ENCODE measurements at places on chromosomes 5 and 9. TPM values are rescaled to one million over a fixed set of nuclear protein-coding genes. Genes with fewer than 3 reads are reported as not detected.

- DNase-seq: no peak
These were observed 2.4 kb downstream of the TLR4 start for GRCh38 chr9:117706421-117707116.

DNA sequence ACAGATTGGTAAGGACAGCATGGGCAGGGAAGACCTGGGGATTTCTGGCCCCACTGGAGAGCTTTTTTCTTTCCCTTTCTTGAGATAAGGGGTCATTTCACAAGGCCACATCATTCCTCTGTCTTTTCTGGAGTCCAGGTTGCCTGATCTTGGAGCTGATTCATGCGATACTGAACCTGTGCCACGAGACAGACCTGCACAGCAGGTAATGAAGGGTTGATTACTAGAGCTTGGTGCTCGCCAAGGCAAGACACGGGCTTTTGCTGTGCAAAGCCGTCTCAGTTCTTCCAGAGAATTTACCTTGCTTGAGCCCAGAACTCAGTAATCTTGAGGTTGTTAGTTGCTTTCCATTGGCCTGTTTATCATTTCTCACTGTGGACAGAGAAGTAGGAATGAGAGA is 39.2 kb downstream of the NUP188 start:
- no peak for DNase-seq

- DNase-seq: peak; percentile 56
These were observed 1.8 kb downstream of the PDLIM4 start for GRCh38 chr5:132259069-132259851.

DNA sequence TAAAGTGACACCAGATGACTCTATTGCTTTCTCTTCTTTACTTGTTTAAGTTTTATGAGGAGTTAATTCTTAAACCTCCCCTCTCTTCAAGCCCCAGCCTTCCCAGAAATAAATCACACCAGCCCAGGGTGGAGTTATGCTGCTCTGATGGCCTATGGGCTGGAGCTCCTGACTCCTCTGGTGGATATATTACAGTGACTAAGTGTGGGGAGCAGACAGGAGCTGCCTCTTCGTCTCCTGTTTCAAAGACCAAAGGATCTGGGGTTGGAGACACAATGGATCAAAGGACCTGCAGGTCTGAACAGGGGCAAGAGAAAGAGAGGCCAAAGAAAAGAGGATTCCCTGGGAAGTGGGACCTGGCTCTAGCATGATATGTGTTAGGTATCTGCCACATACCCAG is 312.0 kb upstream of the MSX2 start:
- no peak for DNase-seq

DNA sequence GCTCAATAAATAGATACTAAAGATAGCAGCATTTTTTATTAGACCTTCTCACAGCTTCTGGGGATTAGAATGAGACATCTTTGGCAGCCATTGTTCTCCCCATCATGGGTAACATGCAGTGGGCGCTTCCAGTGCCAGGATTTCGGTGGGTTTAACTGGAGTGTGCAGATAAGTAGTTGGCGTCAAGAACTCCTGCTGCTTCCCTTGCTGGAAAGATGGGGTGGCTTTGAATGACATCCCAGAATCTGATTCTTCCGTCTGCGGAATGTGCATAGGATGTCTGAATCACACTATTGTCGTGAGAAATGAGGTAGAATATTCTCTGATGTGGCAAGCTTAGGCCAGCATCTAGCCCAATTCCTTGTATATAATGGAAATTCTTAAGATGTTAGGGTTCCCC is 7.3 kb downstream of the SFXN1 start:
- no peak for DNase-seq

DNA sequence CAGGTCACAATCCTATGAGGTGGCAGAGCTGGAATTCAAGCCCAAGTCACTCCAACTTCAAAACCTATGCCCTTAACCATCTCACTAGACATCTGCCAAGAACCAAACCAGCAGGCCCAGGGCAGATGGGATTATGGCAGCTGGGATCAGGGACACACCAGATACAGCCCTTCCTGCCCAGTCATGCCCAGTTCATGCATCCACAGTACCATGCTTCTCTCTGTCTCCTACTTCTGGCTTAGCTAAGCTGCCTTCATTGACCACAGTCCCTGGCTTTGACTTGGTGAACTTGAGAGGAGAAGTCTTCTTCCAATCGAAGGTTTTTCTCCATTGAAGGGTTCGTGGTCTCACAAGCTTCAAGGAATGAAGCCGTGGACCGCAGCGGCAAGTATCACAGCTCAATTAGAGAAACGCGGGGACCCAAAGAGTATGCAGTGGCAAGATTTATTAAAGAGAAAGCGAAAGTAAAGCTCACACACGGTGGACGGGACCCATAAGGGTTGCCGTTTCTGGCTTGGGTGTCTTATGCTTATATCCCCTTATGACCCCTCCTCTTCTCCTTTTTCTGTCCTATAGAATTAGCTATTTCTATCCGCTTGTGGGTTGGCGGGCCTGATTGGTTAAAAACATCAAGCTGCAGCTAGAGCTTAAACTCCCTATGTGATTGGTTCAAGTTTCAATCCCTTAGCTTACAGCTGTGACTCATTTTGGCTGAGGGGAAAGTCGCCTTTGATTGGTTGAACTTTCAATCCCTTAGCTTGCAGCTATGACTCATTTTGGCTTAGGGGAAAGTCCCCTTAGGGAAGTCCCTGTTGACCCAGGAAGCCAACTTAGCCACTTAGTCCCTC is 101.2 kb downstream of the TRIM36 start:
- DNase-seq: no peak

DNA sequence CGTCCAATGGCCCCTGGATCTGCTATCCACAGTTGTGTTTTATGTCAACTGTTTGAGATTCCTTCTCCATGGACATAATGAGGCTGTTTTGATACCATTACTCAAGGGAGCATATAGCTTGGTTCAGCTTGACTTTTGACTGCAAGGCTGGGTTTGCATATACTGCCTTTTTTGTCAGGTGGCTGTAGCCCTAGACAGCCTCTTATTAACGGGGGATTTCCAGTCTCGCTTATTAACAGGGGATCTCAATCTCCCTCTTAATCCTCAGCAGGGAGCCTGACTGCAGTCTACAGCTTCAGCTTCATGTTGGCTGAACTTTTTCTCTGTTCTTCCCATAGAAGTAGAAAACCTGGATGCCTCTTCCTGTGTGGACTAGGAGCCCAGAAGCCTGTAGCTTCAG is 73.7 kb upstream of the TNC start:
- DNase-seq: no peak

The IFNA2 gene
- total RNA-seq: not detected

The CDH9 gene
- not detected for total RNA-seq

The TMEM215 gene
- not detected for total RNA-seq

The TBC1D2 gene
- 39.7 TPM for total RNA-seq

The SPATA6L gene
- not detected for total RNA-seq

The CCDC183 gene
- 161 TPM for total RNA-seq

The RPS14 gene
- total RNA-seq: 2,085 TPM

The FIBCD1 gene
- 54.7 TPM for total RNA-seq

The CCDC192 gene
- not detected for total RNA-seq
